ENCODE measurements at places on chromosomes 7 and 10.

- no peak for DNase-seq
These were observed 32.2 kb upstream of the EPHB6 start for GRCh38 chr7:142822714-142823113.

GRCh38 chr7:157854066-157854891 is 517.5 kb downstream of the DNAJB6 start:
- no peak for DNase-seq

DNA sequence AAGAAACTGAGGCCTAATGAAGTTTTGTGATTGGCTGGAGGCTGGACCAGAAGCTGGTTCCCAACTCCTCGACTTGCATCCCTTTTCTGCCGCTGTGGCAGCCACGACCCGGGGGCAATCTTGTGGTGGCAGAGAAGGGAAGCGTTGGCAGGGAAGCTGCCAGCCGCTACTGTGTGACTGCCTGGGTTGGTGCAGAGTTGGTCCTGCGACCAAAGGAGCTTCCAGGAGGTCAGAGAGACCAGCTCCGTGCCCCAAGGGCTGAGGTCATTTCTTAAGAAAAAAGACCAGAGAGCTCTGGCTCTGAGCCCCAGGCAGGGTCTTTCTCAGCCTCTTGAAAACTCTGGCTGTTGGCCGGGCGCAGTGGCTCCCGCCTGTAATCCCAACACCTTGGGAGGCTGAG is 47.2 kb downstream of the PRF1 start:
- DNase-seq: no peak

GRCh38 chr7:87316846-87317552 is 28.5 kb upstream of the CROT start:
- no peak for DNase-seq

- DNase-seq: no peak
These were observed 177.2 kb downstream of the SEM1 start for GRCh38 chr7:96532428-96532935.

- no peak for DNase-seq
These were observed 57.5 kb downstream of the CTBP2 start for GRCh38 chr10:125102821-125103220.

DNA sequence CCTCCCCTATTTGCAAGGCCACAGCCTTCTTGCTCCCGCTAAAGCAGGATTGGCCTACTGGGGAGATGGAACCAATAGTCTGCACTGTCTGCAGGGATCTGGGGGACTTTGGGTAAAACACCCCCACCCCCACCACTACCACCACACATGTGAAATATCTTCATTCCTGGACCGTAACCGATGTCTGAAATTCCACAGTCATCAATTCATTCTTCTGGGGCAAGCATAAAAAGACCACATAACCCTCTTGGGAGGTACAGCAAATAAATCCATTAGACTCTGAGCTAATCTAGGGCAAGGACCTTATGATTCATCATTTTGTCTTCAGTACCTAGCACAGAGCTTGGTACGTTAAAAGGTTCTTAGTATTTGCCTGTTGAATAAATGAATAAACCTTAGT is 307.8 kb downstream of the GPAM start:
- no peak for DNase-seq

- no peak for DNase-seq
These were observed 833 bp upstream of the PNLIPRP1 start for GRCh38 chr10:116589926-116590325.

- DNase-seq: no peak
These were observed 45.8 kb downstream of the EXOC6 start for GRCh38 chr10:92894081-92894655.

GRCh38 chr10:131087464-131088215 is 223.9 kb downstream of the TCERG1L start:
- DNase-seq: no peak

- no peak for DNase-seq
These were observed 159.3 kb downstream of the NRCAM start for GRCh38 chr7:108296911-108297310.

DNA sequence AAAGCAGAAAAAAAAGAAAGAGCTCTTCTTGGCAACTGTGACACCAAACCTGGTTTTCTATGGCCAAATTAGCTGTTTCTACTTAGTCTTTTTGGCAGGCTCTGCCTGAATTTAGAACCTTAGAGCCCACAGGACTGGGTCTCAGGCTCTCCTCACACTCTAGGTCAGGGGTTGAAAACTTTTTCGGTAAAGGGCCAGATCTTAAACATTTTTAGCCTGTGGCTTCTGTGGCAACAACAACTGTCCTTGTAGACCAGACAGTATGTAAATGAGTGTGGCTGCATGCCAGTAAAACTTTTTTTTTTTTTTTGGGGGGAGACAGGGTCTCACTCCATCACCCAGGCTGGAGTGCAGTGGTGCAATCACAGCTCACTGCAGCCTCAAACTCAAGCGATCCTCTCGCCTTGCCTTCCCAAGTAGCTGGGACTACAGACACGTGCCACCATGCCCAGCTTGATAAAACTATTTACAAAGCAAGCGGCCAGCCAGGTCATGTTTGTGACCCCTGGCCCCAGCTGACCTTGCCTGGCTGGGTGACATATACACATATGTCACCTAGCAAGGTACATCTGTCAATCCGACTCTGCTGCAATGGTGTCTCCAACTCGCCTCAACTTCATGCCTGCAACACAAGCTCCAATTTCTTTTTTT is 17.4 kb downstream of the KPNA7 start:
- no peak for DNase-seq

DNA sequence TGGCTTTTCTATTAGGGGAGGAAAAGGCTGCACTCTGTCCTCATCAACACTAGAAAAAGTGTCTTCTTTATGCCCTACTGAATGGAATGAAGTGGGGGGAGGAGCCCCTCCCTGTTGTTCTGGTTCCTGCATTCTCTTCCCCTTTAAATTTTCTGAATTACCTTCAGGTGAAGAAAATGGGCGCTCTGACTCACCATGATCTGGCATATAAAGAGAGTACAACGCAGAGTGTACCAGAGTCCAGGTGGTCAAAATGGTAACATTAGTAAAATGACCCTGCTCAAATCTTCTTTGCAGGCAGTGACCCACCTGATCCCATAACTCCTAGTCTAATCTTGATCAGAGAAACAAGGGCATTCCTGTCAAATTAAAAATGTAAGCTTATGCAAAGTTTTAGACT is 80.7 kb downstream of the THSD7A start:
- DNase-seq: no peak

GRCh38 chr7:101173752-101174244 is 6.3 kb downstream of the NAT16 start:
- no peak for DNase-seq

DNA sequence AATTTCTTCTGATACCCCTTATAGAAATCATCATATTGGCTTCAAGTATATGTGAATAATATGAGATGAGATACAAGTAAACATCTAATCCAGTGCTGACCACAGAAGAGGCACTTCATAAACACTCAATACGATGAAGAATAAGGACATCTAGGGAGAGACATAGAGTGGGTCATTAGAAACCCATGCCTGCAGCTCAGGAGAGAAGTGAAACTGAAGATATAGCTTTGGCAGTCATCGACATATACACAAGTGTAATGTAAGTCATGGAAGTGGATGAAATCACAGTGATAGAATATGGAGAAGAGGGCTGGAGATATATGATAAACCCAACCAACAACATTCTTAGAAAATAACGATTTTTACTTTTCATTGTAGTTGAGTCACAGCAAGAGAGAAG is 665.0 kb downstream of the PARD3 start:
- no peak for DNase-seq

- no peak for DNase-seq
These were observed 94.9 kb downstream of the AKR1D1 start for GRCh38 chr7:138170959-138171703.

- DNase-seq: no peak
These were observed at the start of gene MCMBP for GRCh38 chr10:119872610-119872859. TSS of gene MCMBP (minus strand) at chr10:119872843. CDS start at chr10:119872584, 259 bp downstream.

DNA sequence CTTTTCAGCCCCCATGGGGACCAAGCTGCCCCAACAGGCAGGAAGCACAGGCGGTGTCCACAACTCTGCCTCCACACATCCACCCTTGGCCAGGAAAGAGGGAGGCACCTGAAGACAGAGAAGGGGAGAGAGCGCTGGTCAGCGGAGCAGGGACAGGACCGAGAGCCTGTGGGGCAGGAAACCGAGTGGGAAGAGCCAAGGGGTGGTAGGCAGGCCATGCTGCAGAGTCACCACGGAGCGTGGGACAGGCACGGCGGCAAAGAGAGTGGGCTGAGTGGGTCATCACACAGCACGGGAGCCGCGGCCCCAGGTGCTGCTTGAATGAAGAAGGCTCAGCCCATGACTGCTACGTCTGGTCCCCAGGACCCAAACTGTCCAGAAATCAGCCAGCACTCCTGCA is 109.8 kb downstream of the PTPRN2 start:
- no peak for DNase-seq

DNA sequence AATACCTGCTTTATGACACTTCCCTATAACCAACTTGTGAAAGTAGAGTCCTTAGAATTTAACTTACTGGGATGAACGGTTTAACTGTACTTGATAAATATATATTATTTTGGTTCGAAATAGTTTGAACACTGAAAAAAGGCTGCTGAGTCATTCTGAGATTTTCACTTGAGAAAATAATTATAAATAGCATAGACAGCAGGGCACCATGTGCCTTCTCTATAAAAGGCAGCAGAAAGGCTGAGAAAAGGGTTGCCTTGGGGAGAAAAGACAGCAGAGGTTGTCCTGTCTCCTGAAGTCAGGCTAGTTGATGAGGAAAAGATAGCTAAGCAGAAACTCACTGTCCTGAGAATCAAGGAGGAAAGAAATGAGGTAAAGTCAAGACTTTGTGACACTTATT is 92.4 kb downstream of the CTTNBP2 start:
- DNase-seq: no peak

GRCh38 chr10:98340261-98340939 is 72.4 kb upstream of the LOXL4 start:
- DNase-seq: no peak

- DNase-seq: no peak
These were observed 44.6 kb downstream of the INSIG1 start for GRCh38 chr7:155342313-155342712.

GRCh38 chr10:30812018-30812851 is 182.7 kb upstream of the LYZL2 start:
- no peak for DNase-seq

DNA sequence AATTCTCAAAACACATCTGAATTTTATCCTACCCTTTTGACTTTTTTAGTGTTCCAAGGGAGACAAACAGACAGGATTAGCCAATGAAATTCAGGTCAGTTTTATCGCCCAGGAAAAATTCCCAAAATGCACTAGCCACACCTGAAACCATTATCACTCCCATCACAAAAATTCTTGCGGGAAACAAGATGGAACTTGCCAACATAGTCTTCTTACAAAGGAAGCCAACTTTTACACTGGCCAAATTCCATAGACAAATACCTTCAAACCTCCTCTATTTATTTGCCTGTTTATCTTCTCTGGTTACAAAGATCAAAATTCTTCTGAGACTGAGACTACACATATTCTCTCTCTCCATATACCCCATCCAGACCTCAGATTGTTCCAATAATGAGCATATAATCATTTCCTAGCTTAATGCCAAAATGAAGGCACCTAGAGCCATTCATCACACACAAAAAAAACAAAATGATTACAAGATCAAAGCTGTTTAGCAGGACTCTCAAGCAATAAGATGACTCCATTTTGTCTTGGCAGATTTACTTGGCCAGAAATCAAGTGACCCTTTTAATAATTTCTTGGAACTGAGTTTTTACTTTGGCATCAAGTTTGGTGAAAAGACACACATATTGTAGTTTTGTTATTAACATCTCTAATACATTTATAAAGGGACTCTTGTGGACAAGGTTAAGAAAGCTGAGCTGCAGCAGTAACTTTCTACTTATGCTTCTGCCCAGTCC is 30.2 kb downstream of the MET start:
- DNase-seq: no peak

GRCh38 chr7:133575726-133576440 is 323.0 kb downstream of the EXOC4 start:
- no peak for DNase-seq

DNA sequence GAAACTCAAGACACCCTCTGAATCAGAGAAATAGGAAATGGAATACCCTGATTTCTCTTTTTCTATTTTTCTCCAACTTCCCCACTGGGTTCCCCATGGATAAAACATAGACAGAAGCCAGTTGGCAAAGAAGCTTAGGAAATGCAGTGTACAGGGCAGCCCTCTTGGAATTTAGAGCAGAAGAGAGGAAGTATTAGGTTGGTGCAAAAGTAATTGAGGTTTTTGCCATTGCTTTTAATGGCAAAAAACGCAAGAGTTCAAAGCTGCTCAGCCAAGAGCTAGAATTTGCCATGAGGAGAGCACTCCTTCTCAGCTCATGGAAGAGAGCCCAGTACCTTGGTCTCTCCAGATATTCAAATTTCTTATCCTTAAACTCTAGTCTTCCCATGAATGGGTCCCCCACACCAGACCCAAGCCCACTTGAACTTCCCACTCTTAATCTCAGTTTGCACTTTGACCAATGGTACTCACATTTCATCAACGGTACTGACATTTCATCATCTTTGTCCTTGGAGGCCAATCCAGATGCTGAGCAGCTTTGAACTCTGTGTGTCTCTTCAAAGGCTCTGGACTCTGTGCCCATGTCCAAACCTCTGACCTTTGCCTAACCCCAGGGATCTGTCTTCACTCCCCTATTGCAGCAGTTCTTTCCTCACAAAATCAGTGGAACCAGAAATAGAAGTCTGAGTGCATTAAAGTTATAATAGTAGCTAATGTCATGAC is 73.2 kb upstream of the PPP1R3C start:
- DNase-seq: no peak

DNA sequence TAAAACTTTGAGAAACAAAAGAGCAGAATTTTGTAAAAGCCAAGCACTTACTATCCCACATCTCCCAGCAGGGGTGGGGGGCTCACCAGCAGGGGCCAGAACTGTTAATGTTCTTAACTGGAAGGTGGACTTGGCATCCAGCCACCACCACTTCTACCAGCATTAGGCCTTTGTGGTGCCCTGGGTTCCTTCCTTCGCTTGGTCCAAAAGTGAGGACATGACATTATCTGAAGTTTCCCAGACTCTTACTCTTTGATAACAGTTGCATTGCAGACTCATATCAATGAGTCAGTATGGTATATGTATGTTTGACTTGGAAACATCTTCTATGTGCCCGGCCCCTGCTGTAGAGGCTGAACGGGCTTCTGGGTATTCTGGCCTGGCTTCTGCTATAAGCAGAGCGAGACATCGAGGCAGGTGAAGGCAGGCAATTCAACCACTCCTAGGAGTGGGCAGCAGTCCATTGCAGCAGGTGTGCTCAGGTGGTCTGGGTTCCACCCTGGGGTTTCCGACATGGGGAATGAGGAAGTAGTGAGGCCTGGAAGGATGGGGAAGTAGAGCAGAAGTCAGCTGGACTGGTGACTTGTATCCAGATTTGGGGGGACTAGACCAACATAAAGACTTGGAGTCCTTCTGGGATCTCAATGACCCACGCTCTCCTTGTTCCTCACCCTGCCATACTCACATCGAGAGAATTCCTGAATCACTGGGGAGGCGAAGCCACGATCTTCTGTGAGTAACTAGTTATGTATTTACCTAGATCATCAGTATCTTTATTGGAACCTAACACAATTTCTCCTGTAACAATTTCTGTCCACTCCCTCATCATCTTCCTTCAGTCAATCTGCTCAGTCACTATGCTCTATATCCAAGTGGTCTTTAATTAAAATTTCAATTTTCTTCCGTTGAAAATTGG is 4.1 kb downstream of the ZNF777 start:
- DNase-seq: no peak

Measured in stimulated activated CD8-positive, alpha-beta memory T cell treated with anti-CD3 and anti-CD28 coated beads, Interleukin-4, amount 100 ng/mL, for 4 hours (primary cell).